Hindlimb muscle (tissue), 1 donor: ENCODE measurements at places on chromosomes 3 and 15. TPM values are rescaled to one million over a fixed set of nuclear protein-coding genes. Genes with fewer than 3 reads are reported as not detected.

MOBP gene
- polyA plus RNA-seq: 0.05 TPM

SH3GL3 gene
- polyA plus RNA-seq: 3.9 TPM

RNU5B-1 gene
- not detected for polyA plus RNA-seq

ZIC1 gene
- 12.6 TPM for polyA plus RNA-seq

ZNF80 gene
- 0.09 TPM for polyA plus RNA-seq

PDCD6IP gene
- polyA plus RNA-seq: 104 TPM

ADAMTS17 gene
- polyA plus RNA-seq: 4.4 TPM

FANCD2OS gene
- not detected for polyA plus RNA-seq

THPO gene
- 2.5 TPM for polyA plus RNA-seq

TUSC2 gene
- 17.7 TPM for polyA plus RNA-seq

SQOR gene
- 6.2 TPM for polyA plus RNA-seq

ARPP21 gene
- polyA plus RNA-seq: 242 TPM

BDH1 gene
- polyA plus RNA-seq: 5.5 TPM

RGMA gene
- polyA plus RNA-seq: 101 TPM

IL17RE gene
- 3.1 TPM for polyA plus RNA-seq

A4GNT gene
- polyA plus RNA-seq: not detected

PCLAF gene
- 25.9 TPM for polyA plus RNA-seq

FGD5 gene
- 20.1 TPM for polyA plus RNA-seq

BOC gene
- polyA plus RNA-seq: 55.3 TPM

CKMT1B gene
- polyA plus RNA-seq: not detected

GOLGA8M gene
- 1.4 TPM for polyA plus RNA-seq

FANCD2 gene
- polyA plus RNA-seq: 6.4 TPM

STRIT1 gene
- 24.2 TPM for polyA plus RNA-seq

EXD1 gene
- 0.12 TPM for polyA plus RNA-seq

FRMD4B gene
- polyA plus RNA-seq: 16.1 TPM

CFAP44 gene
- 4.7 TPM for polyA plus RNA-seq

DNAH12 gene
- polyA plus RNA-seq: 0.50 TPM

CCR8 gene
- polyA plus RNA-seq: not detected

SPSB4 gene
- polyA plus RNA-seq: 18.7 TPM

CLDN11 gene
- 1.7 TPM for polyA plus RNA-seq

DUOX1 gene
- 1.8 TPM for polyA plus RNA-seq

LRRC2 gene
- 5.9 TPM for polyA plus RNA-seq

NLGN1 gene
- 1.0 TPM for polyA plus RNA-seq

LMAN1L gene
- polyA plus RNA-seq: not detected

BNC1 gene
- polyA plus RNA-seq: 2.2 TPM

NR2E3 gene
- 9.0 TPM for polyA plus RNA-seq

SCN11A gene
- polyA plus RNA-seq: 4.0 TPM

DLEC1 gene
- 0.28 TPM for polyA plus RNA-seq

TMEM207 gene
- not detected for polyA plus RNA-seq

SUMF1 gene
- 15.5 TPM for polyA plus RNA-seq

WDR93 gene
- polyA plus RNA-seq: 0.14 TPM

ALDH1L1 gene
- 0.70 TPM for polyA plus RNA-seq

CELSR3 gene
- 0.36 TPM for polyA plus RNA-seq

PLS1 gene
- polyA plus RNA-seq: 0.79 TPM

CHAC1 gene
- polyA plus RNA-seq: 3.1 TPM

PSTPIP1 gene
- polyA plus RNA-seq: 2.5 TPM

DGKG gene
- 0.89 TPM for polyA plus RNA-seq

TM4SF1 gene
- 34.4 TPM for polyA plus RNA-seq

SLC22A14 gene
- 0.23 TPM for polyA plus RNA-seq

C3orf70 gene
- polyA plus RNA-seq: 3.5 TPM

CCK gene
- polyA plus RNA-seq: 4.2 TPM

CKMT1A gene
- not detected for polyA plus RNA-seq

OIP5 gene
- 3.4 TPM for polyA plus RNA-seq

ZPLD1 gene
- not detected for polyA plus RNA-seq

CCNB2 gene
- 14.0 TPM for polyA plus RNA-seq
